Brain (organoid and tissue), 16 donors: ENCODE measurements at places on chromosomes 3 and 15.

- peak; percentile 93 for DNase-seq
Measured at GRCh38 chr3:177676947-177677587, 479.8 kb upstream of the TBL1XR1 start.

DNA sequence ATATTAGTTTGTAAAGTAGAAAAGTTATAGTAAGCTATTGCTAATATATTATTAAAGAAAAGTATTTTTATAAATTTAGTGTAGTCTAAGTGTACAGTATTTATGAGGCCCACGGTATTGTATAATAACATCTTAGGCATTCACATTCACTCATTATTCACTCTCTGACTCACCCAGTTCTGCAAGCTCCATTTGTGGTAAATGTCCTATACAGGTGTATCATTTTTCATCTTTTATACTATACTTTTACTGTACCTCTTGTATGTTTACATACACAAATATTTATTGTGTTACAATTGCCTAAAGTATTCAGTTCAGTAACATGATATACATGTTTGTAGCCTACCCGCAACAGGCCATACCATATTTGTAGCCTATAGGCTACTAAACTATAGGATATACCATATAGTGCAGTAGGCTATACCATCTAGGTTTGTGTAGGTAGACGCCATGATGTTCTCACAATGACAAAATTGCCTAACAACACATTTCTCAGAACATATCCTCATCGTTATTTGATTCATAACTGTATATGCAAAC is 246.8 kb upstream of the ALCAM start:
- DNase-seq: no peak

DNA sequence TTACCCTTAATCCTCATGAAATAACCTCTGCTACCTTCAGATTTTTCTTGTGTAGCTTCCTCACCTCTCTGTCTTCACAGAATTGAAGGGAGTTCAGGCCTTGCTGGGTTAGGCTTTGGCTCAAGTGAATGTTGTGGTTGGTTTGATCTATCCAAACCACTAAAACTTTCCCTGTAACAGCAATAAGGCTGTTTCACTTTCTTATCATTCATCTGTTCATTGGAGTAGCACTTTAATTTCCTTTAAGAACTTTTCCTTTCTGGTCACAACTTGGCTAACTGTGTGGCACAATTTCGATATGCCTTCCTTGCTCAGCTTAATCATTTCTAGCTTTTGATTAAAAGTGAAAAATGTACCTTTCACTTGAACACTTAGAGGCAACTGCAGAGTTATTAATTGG is 129.8 kb downstream of the NR1I2 start:
- DNase-seq: no peak

- peak; percentile 35 for DNase-seq
Measured at GRCh38 chr3:107727102-107727501, 204.3 kb downstream of the BBX start.

GRCh38 chr3:22846566-22846965 is 356.6 kb upstream of the UBE2E2 start:
- DNase-seq: peak; percentile 56

GRCh38 chr15:77983708-77984445 is 93.6 kb downstream of the TBC1D2B start:
- no peak for DNase-seq

DNA sequence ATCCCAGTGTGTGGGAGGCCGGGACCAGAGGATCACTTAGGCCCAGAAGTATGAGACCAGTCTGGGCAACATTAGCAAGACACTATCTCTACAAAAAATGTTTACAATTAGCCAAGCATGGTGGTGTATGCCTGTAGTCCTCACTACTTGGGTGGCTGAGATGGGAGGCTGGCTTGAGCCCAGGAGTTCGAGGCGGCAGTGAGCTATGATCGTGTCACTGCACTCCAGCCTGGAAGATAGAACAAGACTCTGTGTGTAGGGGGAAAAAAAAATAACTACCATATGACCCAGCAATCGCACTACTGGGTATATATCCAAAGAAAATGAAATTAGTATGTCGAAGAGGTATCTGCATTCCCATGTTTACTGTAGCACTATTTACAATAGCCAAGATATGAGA is 22.6 kb downstream of the RYK start:
- no peak for DNase-seq

- no peak for DNase-seq
Measured at GRCh38 chr15:33866101-33866737, 102.1 kb upstream of the CHRM5 start.

GRCh38 chr3:50256978-50257890 is 11.7 kb upstream of the SEMA3B start:
- DNase-seq: no peak

GRCh38 chr3:105353485-105354161 is 13.1 kb upstream of the ALCAM start:
- peak; percentile 61 for DNase-seq

DNA sequence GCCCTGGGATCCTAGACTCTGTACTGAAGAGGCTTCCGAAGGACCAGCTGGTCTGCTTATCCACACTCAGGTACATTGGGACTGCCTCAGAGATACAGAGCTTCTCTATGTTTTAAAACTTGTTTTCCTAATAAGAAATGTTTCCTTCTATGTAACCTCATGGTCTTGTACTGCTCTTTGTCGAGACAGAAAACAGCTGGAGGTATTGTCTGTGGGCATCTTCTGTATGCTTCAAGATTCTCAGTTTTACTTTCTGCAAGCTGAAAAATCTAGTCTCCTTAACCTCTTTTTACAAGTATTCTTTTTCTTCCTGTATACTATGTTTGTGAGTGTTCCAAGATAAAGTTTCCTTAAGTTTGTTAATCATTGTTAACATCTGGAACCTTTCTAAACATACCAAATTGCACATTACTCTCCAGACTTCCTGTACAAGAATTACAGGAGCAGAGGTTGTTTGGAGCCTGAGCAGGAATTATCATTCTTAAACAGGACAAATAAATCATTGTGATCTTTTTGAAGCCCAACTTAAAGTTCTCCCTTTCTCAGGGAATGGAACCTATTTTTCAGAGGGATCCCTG is 358.3 kb upstream of the CFAP20DC start:
- DNase-seq: no peak

DNA sequence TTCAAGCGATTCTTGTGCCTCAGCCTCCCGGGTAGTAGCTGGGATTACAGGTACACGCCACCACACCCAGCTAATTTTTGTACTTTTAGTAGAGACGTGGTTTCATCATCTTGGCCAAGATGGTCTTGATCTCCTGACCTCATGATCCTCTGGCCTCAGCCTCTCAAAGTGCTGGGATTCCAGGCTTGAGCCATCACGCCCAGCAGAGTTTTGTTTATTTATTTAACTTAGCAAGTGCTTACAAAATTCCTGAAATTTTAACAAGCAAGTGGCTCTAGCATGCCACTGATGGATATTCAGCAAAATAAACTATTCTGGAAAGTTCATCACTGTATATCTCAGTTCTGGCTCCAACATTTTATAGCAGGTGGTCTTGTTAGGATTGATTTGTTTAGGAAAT is 585.9 kb downstream of the OTOL1 start:
- no peak for DNase-seq

GRCh38 chr15:58987036-58987435 is 427 bp upstream of the RNF111 start:
- DNase-seq: no peak

DNA sequence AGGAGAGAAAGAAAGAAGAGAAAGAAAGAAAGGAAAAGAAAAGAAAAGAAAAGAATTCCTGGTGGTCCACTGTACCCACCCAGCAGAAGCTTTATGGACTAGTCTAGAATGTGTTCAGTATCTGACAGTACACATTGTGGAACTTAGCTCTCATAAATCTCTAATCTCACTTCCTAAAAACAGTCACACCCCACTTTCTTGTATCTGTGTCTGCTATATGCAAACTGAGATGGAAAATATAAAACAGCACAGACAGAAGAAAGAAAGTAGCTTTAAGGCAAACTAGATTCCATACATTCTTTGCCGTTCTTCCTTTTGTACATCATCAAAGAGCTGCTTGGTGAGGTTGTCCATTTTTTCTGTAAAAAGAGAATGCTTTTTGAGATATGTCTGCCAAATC is 41.1 kb upstream of the GNB5 start:
- DNase-seq: no peak

- DNase-seq: no peak
Measured at GRCh38 chr3:149612456-149612855, 45.4 kb downstream of the WWTR1 start.

- DNase-seq: no peak
Measured at GRCh38 chr3:121979734-121980449, 42.2 kb downstream of the ILDR1 start.

DNA sequence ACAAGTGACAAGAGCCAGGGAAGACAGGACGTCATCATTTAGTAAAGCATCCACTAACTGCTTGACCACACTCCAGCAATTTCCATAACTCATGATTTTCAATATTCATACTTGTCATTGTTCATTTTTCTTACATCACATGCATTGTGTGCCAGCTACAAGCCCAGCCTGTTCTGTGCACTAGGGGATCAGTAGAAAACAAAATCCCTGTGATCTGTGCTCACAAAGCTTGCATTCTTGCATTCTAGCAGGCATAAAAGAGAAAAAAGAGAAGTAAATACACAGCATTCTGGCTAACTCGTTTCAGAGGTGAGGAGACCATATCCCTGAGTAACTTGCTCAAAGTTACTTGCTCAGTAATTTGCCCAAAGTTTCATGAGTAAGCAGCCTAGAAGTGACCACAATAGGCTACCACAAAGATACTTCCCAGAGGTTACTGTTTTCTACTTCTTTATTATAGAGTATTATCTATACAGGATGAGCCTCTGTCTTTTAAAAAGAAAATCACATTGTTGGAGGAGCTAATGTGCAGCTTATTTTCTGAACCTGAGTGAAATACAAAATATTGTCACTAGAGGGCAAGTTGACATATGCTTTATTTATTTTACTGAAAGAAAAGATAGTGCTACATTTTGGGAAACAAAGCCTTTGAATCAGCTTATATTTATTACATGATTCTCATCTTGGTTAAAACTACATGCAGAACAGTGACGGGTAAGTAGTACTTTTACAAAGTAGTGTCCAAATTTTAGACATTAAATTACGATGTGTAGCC is 701.4 kb upstream of the LMCD1 start:
- DNase-seq: peak; percentile 65

- DNase-seq: no peak
Measured at GRCh38 chr3:48215019-48215418, 8.3 kb upstream of the CAMP start.

GRCh38 chr3:128556384-128556783 is 63.4 kb upstream of the GATA2 start:
- no peak for DNase-seq

DNA sequence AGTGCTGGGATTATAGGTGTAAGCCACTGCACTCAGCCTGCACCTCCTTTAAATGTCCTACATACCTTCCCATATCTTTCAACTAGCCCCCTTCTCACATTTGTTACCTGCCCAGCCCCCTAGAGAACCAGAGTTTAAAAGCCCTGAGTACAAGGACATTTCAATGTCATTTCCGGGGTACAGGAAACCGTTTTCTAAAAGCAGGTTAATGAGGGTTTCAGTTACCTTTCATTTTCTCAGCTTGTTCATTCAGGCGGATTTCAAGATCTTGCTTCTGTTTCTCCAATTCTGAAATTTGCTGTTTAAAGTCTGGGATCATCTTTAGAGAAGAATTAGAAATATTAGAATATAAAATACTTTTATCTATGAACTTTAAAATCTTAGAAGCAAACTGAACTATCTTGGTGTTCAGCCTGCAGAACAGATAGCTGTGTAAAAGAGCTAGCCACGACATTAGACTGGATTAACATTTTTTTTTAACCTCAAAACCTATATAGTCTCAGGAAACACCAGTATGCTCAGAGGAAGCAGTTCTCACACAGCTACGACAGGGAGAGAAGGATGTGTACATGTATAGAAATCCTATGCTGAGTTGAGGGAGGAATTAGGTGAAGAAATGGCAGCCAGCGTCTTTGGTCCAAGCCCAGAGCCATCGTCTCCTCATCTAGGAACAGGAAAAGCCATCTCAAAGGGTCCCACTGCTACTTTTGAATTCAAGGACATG is 29.9 kb upstream of the GNB5 start:
- no peak for DNase-seq

DNA sequence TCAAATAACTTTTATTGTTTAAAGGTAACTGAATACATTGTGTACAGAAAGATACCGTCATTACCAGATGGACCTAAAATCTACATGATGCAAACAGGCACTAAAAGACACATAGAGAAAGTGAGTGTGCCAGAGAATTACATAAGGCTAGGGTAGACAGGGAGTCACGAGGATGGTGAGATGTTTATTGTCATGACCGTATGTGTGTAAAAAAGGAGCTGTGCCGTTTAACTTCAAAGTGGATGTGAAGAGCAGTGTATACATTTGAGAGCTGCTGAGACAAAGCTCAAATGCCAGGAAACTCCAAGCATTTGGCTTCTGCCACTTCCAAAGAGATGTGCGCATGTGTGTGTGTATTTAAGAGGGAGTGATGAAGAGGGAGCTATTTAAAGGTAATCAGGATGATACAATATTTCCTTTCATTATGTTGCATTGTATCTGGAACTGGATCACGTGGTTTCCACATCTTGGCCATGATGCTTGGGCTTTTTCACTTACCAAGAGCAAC is 51.4 kb upstream of the IGF1R start:
- DNase-seq: peak; percentile 31

- DNase-seq: no peak
Measured at GRCh38 chr3:62577153-62577552, 203.8 kb upstream of the FEZF2 start.
